ENCODE measurements at places on chromosomes 11 and 22.

DNA sequence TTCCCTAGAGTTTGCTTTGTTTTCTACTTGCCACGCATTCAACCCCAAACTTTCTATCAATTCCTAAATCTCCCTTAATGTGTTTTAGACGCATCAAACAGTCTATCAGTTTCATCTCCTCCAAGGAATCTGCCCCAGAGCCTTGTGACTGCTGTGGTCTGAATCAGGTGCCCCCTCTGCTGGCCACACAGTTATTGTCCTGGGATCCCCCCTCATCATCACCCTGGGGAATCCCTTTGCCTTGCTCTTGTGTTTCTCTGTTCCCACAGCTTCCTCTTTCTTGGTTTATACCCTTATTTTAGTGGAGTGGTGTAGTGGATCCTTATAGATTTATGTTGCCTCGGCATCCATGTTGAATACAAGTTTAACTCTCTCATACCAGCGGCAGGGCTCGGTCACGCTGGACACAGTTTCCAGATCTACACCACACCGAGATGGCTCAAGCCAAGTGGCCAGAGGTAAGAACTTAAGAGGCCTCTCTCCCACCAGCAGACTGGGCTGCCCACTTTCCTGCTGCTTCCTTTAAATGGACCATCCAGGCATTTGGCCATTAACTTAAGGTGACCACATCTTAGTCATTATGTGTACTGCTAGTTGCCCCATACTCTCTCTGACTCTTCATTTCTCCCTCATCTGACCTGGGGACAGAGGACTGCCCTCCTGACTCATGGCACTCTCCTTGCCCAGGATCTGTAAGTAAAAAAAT, 8.2 kb downstream of the UPB1 start:
- peak; percentile 59 for DNase-seq

- no peak for DNase-seq
These were observed 11.2 kb upstream of the BIRC3 start for GRCh38 chr11:102306048-102306597.

DNA sequence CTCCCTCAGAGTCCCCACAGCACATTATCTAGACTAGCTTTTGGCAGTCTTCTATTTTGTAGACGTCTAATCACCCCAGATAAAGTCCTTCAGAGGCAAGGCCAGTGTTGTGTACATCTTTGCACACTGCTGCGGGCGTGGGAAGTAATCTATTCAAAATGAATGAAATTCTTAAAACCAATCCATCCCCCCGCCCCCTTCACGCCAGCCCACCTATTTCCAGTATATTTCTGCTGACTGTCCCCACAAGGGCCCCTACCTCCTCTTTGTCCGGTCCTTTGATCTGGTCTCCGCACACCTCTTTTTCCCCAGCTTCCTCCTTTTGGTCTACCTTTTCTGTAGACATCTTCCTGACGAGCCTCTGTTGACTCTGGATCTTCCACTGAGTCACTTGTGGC, 375 bp downstream of the BSCL2 start:
- no peak for DNase-seq

DNA sequence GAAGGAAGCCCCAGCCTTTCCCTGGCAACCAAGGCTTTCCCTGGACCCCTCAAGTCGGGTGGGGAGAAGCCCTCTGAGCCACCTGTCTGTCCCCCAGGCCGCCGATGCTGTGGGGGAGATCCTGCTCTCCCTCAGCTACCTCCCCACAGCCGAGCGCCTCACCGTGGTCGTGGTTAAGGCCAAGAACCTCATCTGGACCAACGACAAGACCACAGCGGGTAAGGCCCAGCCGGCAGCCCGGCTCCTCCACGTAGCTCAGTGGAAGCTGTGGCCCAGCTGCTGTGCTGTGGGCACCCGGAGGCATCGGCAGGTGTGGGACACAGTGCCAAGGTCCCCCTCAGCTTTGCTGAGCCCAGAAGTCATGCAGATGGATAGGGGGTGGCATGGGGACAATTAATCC, 12.2 kb upstream of the RHOD start:
- DNase-seq: no peak

DNA sequence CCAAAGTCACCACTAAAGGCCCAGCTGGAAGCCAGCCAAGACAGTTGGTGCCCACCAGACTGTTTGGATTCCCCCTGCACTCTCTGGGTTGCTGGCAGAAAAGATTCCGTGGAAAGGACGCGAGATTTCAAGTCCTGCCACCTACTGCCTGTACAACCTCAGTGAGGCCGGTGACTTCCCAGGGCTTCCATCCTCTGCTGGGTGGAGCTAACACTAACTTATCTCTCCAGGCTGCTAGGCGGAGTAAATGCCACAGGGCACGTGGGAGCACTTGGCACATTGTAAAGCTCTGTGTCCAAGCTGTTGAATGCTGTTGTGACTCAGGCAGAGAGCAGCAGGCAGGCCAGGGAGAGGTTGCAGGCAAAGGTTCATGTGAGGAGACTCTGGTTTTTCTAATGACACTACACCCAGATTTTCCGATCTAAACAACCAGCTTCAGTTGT, 50.9 kb upstream of the CDON start:
- peak; percentile 19 for DNase-seq

DNA sequence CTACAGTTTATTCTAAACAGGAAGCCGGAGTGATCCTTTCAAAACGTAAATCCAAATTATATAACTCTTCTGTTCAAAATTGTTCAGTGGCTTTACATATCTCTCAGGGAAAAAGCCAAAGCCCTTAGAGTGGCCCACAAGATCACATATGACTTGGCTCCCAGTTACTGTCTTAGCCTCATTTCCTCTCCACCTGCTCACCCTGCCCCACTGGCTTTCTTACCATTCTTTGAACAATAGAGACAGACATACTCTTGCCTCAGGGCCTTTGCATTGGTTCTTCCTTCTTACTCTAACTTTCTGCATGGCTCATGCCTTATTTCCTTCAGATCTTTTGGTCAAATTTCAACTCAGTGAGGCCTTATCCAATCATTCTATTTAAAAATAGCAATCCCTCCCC, 52.1 kb downstream of the STIM1 start:
- no peak for DNase-seq

DNA sequence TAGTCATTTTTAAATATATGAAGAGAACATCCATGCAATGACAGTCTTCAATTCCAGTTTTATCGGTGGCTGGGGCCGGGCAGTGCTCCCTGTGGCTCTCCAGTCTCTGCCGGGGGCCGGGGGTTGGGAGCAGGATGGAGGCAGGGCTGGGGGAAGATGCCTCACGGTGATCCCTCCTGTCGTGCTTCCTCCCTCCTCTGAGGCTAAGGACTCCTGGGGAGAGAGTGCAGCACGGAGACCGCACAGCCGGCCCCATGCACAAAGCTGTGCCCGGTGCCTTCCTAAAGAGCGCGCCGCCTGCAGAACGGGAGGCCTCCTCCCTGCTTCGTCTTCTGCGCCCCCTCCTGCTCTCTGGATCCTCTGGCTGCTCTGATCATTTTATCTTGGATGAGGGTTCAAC, 20.5 kb downstream of the GAL start:
- DNase-seq: no peak

DNA sequence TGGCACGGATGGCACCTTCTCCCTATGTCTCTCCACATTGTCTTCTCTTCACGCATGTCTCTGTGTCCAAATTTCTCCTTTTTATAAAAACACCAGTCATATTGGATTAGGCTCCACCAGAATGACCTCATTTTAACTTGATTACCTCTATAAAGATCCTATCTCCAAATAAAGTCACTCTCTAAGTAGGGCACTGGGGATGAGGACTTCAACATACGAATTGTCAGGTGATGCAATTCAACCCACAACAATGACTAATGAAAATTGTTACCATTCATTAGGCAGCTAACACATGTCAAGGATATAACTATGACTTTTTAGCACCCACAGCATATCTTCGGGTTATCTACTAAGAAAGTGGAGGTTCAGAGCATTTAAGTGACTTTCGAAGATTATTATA, 55.5 kb upstream of the USP47 start:
- DNase-seq: no peak

- DNase-seq: no peak
These were observed 131.9 kb downstream of the WNT11 start for GRCh38 chr11:76074148-76075095.

DNA sequence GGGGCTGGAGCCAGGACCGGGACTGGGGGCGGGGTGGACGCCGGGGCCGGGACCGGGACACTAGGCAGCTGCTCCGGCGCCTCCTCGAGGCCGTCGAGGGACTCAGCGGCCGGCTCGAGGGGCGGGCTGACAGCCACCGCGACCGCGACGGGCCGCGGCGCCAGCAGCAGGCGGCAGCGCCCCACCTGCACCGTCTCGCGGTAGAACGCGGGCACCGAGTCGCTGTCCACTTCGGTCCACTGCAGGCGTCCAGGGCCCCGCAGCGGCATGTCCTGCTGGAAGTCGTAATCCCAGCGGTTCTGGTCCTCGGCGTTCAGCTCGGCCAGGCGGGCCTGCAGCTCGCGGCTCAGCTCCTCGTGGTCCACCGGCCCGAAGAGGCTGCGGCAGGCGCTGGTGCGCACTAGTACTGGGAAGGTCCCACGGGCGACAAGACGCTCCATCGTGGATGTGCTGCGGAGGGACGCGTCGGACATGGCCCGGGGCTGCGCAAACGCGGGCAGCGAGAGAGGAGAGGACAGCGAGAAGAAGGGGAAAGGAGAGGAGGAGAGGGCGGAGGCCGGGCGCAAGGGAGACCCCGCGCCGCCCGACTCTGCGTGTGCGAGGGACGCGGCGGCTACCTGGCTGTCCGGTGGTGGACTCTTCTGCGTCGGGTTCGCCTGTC, 428 bp downstream of the CDKN1C start:
- no peak for DNase-seq

DNA sequence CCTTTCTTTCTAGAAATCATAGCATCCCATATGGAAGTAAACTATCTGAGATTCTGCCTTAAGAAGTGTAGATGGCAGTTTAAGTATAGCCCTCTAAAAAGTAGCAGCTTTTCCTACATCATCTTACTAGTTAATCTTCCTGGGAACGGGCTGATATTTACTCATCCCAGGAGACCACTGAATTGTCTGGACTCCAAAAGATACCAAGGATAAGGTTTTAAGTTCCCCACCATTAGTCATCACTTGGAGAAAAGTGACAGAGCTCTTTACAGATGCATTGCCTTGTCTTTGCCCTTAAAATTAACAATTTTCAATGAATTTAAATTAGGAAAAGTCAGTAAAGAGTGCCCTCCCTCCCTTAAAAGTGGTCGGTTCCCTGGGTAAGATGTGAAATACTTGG, 129.5 kb downstream of the MAML2 start:
- DNase-seq: no peak

DNA sequence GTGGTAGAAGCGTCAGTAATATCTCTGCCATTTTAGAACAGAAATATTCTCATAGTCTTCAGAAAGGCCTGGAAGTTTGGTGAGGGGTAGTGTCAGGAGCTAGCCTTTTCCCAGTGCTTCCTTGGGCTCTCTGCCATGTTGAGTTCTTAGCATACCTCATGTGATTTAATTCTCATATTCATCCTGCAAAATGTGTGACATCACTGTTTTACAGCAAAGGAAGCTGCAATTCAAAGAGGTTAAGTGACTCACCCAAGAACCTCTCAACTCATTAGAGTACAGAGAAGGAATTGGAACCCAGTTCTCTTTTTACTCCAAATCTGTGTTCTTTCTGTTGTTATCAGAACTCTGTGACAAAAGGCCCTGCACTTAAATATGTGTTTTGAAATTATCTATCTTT, 72.1 kb downstream of the RNF169 start:
- peak; percentile 78 for DNase-seq

- DNase-seq: no peak
These were observed 93.6 kb upstream of the CD44 start for GRCh38 chr11:35045236-35045820.

DNA sequence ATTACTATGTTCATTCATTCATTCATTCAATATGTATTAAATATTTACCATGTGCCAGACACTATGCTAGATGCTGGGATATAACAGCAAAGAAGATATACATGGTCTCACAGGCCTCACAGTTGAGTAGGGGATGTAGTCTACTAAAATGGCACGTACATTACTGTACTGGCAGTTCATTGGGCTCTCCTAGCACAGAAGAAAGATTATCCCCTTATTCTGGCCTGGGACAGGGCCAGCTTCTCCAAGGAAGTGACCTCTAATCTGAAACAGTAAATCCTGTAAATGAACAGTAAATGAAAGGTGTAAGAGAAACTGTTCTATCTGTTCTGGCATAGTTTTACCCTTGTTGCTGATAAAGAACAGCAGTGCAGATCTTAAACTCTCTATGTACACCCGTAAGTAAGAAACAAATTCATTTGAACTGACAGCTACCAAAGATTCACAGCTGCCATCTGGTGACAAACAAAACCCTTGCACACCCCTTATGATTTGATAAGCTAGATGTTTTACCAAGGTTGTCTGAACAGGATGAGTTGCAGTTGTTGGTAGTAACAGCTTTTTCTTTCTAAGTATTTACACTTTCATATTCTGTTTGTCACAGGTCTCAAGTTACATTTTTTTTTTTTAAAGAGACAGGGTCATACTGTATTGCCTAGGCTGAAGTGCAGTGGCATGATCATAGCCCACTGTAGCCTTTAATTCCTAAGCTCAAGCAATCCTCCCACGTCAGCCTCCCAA, 263.1 kb downstream of the TMEM135 start:
- no peak for DNase-seq

GRCh38 chr11:86370171-86370570, 4.5 kb upstream of the CCDC81 start:
- DNase-seq: no peak

DNA sequence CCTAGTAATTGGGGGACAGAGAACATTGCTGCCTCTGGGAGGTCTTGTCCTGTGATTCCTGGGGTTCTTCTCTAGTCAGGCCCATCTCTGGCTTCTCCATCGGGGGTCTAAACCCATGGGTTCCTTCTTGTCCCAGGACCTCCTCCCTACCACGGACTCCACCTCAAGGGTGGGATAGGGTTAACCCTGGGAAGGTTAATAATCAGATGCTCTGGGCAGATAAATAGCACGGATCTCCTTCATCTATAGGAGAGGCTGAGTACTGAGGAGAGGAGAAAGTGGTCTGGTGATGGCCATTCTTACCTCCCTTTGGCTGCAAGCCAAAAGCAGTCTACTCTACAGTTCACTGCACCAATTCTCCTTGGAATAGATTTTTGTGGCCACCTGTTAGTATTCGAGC, 10.5 kb downstream of the HEPHL1 start:
- no peak for DNase-seq

DNA sequence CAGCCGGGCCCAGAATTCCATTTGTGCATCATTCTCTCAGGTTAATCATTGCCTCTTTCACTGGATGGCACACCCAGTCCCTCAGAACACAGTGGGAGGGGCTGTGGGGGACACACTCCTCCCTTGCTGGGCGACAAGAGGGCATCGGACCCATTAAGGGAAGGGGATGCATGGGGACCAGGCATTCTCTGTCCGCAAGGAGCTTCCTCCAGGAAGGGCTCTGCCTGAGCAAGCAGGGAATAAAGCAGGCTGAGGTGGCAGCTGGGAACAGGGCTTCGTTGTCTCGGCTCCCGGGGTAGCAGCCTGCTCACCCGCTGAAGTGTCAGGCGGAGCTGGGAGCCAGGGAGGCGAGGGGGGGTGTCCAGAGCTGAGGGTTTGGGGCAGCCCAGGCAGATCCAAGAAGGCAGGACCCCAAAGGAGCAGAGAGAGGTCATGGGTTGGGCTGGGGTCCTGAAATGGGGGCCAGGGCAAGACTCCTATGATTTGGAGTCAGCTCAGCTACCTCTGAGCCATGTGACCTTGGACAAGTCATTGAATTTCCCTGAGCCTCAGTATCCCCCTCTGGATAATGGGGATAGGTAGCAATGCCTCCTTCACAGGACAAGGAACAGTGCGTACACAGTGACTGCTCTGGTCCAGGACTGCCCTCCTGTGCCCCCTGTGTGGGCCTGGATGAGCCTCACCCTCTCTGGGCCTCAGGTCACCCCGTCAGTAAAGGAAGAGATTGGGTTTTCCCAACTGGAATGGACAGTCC, 1.4 kb downstream of the GAL3ST1 start:
- DNase-seq: no peak
